ENCODE measurements at places on chromosomes 5 and 9.

- DNase-seq: no peak
Observed at GRCh38 chr5:117161718-117162335, 587.2 kb upstream of the SEMA6A start.

DNA sequence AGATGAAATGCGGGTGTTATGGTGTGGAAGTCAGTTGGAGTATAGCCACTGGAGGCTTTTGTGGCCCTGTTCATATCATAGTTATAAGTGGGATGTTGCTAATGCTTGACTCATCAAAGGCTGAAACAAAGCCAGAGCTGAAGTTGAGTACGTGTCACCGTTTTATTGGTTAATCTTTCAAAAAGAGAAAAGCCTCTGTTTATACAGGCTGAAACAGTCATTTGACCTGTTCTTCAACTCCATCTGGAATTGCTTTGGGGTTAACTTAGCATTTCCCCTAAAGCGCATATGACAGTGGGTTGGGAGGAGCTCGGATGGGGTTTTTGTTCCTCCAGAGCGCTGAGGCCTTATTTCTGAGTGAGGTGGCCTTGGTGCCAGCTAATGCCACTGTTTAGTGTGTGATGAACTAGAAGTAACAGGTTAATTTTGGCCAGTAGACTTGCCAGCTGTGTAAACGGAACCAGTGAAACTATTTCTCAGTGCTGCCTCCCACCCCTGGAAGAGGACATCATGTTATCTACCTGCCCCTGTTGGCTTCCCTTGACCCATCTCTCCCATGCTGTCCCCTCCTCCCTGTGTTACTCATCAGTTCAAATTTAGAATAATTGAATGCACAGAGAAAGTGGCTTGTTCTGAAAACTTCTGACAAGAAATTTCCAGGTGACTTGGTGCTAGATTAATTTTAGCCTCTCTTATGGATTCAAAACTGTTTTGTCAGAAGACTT is 34.2 kb downstream of the MTAP start:
- DNase-seq: no peak

GRCh38 chr5:127707209-127707608 is 4.0 kb downstream of the CCDC192 start:
- DNase-seq: no peak

GRCh38 chr5:43639566-43639965 is 36.6 kb downstream of the NNT start:
- DNase-seq: no peak

GRCh38 chr9:125293134-125293533 is 31.5 kb downstream of the GAPVD1 start:
- DNase-seq: no peak

GRCh38 chr9:110455860-110456259 is 118.2 kb upstream of the TXNDC8 start:
- DNase-seq: no peak

- peak; percentile 12 for DNase-seq
Observed at GRCh38 chr5:178123966-178124925, 6.6 kb upstream of the RMND5B start.

DNA sequence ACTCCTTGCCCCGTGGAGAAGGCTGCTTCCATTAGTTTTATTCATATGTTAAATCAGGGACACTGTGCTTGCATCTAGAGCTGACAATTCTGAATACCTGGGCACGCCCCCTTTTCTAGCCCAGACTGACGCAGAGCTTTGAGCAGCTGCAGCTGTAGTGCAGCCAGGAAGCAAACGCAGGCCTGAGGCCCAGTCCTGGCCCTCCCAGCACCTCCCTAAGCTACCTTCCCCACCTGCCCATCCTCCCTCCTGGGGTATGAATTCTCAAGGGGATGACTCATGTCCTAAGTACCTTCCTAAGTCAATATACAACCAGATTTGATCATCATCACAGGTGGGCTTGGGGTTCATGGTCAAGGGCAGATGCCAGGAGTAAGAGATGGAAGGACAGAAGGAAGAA is 3.5 kb downstream of the PHF19 start:
- DNase-seq: no peak

- DNase-seq: no peak
Observed at GRCh38 chr5:174678107-174678506, 46.3 kb upstream of the MSX2 start.

- DNase-seq: no peak
Observed at GRCh38 chr5:55624841-55625588, 87.1 kb downstream of the SLC38A9 start.

- peak; percentile 46 for DNase-seq
Observed at GRCh38 chr5:80672140-80672736, 17.5 kb upstream of the DHFR start.

DNA sequence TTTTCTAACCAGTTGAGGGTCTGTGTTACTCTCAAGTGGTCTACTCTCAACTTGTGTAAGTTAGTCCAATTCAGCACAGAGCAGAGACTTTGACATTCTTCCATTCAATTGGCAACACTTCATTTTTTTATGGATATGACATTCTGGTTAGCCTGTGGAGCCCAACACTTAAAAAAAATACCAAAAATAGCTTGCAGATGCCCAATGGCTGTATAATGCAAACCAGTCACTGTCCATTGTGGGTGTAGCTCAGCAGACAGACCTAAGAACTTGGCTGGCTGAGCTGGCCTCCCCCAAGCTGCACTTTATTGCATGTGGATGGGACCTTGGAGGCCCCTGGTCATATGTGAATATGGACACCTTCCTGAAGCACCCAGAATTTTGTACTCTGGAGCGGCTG is 103.2 kb downstream of the DPYSL3 start:
- DNase-seq: no peak

DNA sequence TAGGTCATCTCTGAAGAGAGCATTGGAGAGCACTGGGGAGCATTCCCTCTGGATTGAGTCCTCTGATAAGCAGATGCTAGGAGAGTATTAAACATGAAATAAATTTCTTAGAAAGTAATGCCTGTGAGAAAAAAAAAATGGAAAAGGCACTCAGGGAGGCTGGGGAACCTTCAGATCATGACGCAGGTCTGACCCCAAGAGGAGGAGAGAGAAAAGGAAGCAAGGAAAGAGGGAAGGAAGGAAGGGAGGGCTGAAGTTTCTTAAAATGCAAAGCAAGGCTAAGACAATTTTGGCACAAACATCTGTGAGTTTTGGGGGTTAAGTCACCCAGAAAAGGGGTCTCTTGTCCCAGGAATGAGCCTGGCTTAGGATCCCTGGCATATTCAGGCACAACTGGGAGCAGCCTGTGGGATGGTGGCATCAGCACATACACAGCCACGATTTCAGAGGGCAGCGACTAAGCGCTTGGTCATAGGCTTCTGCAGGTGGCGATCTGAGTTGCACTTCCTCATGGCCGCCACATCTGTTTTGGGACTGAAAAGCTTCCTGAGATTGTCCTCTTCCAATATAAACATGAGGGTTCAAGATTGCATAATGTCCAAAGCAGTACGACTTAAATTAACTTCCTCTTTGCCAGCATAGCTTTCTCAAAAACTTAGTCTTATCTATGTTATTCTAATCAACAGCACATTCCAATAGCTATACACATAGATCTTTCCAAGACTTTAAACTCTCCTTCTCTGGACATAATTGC is 692.7 kb downstream of the DNAH5 start:
- no peak for DNase-seq

DNA sequence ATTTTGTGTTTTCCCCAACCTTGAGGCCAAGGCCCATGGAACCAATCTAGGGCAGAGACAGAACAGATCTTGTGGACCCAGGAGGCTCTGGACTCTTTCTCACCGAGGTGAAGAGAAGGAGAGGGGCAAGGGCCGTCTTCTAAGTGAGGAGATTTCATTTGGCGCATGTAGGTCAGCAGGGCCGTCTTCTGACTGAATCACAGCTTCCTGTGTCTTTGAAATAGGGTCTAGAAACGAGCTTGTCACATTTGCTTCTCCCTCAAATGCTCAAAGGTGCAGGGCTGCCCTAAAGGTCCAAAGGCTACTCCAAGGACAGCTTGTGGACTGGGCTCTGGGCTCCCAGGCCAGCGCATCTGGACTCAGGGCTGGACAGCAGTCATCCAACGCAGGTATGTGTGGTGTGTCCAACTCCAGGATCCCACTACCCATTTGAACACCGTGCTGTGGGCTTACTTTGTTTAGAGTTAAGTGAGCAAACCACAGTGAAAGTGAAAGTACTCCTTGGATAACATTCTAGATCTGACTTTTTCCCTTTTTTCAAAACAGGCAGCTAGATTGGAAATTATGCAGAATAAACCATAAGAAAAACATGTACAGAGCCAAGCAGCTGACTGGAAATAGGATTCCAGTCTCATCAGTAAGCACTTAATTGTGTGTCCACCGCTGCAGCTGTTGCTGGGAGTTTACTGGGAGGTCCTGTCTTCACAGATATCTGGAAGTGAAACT is 357.0 kb downstream of the GADD45G start:
- no peak for DNase-seq

- no peak for DNase-seq
Observed at GRCh38 chr5:42715785-42716184, 40.8 kb upstream of the CCDC152 start.

DNA sequence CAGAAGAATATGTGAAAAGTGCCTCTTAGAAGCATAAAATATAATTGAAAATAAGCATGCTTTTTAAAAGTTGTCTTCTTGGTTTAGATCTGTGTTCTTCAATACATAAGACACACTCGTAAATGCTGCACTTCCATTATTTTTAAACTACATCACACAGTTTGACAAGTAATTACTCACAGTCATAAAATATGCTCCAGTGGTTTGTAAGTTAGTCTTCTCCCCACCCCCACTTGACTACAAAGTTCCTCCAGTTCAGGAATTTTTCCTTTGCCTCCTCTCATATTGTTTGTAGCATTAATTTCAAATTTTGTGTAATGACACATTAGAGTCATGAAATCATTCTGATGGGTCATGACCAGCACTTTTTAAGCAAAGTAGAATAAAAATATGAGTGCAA is 60.3 kb upstream of the PTGER4 start:
- DNase-seq: no peak

DNA sequence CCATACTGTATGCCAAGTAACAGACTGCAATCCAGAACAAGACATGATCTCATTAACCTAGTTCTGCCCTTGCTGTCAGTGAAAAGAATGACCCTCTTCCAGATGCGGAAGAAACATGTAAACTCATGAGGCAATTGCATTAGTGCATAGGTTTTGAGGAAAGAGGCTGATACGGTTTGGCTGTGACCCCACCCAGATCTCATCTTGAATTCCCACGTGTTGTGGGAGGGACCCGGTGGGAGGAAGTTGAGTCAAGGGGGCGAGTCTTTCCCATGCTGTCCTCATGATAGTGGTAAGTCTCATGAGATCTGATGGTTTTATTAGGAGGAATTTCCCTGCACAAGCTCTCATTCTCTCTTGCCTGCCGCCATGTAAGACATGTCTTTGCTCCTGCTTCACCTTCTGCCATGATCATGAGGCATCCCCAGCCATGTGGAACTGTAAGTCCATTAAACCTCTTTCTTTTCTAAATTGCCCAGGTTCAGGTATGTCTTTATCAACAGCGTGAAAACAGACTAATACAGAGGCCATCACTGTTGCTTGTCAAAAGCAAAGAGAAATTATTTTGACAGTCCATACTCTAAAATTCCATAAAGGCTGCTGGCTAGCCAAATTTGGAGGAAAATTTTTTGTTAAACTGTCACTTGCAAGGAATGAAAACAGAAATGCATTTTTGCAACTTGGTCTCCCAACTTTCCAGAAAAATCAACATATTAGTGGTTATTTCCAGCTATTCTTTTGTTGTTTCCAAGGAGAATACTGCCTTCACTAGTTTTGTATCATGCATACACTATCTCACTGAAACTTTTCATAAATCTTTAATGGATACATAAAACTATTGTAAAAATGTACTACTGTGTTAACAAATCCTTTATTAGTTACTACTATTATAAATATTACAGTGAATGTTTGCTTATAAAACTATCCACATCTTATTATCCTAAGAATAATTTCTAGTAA is 3.2 kb upstream of the ARL15 start:
- DNase-seq: no peak

- DNase-seq: no peak
Observed at GRCh38 chr9:130845901-130846481, 10.9 kb downstream of the ABL1 start.

GRCh38 chr9:132978451-132979131 is at the start of gene GFI1B:
Gene GFI1B (plus strand): TSS chr9:132978694. CDS start chr9:132986679, 7,985 bp downstream.
- DNase-seq: peak; percentile 45

DNA sequence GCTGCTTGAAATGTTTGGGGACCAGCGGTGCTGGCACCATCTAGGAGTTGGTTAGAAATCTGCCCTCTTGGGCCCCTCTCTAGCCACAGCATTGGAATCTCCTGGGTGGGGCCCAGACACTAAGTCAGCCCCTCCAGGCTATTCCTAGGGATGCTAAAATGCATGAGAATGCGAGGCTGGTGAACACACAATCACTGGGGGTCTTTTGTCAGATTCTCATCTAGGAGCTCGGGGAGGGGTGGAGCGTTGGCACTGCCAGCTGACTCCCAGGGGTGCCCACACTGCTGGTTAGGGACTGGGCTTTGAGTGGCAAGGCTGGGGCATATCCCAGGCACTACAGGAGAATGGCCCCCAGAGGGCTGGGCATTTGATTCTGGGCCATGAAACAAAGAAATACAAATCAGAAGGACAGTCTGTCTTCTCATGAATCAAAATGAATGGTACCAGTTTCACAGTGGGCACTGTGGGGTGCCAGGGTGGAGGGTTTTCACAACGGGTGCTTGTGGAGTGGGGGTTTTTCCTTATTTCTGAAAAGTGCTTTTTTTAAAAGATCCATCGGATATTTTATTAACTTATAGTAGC is 127.8 kb upstream of the RAPGEF1 start:
- DNase-seq: no peak

DNA sequence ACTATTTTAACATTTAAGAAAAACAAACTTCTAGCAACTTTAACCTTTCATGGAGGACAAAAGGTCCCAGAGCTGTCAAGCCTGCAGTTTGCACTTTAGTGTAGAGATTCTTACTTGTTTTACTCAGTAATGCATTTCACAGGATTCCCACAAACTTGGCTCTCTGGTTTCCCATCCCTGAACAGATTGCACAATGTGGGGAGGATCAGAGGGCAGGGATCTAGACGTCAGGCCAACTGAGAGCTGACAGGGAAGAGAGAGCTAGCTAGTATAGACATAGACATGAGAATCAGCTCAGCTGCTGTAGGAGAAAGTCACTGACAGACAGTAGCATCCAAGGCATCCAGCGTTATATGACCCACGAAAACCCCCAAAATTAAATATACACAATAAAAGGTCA is 20.9 kb upstream of the BNIP1 start:
- DNase-seq: no peak

GRCh38 chr5:154708846-154709245 is 46.3 kb upstream of the LARP1 start:
- DNase-seq: no peak

- peak; percentile 38 for DNase-seq
Observed at GRCh38 chr9:19471737-19472648, 63.2 kb downstream of the ACER2 start.

DNA sequence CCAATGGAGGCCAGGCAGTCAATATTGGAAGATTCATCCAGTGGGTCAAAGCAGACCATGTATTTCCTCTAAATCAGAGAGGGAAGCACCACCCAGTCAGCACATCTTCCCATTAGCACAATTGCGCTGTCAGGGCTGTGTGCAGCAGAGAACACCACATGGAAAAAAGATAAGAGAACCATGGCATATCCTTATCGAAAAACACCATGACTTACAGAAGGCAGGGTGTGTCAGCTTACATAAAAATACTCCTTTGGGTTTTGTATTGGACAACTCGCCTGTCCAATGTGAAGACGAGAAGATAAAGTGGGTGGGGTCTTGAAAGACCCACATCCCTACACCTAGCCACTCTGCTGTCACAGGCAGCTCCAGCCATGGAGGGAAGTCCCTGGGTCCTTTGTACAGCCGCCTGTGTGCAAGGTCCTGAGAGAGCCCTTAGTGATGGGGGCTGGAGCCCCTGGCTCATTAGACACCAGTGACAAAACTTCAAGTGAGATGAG is 71.9 kb upstream of the SPATA31E1 start:
- DNase-seq: no peak
